ENCODE measurements at places on chromosomes 2 and 18.

DNA sequence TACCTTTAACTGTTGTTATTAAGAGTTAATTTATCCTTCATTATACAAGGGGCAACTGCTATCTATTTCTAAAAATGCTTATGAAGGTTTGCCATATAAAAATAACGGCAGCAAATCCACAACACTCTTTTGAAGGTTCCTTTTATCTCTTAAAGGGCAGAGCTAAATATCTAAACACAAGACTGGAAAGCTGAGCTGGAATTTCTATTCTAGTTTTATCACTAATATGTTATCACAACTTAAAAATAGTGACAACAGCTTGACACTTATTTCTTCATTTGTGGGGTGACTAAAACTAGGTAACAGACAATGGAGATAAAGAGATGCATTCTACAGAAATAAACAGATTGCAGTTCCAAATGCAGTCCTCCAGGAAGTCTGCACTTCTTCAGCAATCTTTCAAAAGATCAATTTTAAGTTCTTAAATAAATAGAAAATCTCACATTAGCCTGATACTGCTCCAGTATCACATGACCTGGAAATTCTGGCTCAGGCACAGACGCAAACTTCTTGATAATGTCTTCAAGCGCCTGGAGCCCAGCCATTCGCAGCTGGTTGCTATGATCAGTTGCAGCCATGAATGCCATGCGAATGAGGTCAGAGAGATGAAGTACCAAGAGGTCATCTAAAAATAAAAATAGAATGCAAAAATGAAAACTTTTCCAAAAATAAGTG lies 54.0 kb upstream of the STRN start:
- no peak for DNase-seq

GRCh38 chr2:67479261-67479660 lies 82.1 kb downstream of the ETAA1 start:
- DNase-seq = no peak

DNA sequence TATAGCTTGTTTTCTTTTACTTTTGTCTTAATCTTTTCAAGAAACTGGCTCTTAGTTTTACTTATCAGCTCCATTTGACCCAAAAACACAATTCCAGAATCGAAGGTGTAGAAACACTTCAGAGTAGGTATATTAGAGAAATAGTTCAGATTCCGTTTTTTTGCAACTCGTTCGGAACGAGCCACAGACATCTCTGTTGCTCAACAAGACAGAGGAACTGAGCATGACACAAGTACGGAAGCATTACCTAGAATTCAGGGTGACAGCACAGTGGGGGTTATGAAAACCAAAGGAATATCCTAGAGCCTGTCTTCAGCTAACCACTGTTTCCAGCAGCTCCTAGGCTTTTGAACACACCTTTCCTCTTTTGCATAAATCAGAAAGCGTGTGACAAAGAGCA lies 5.0 kb downstream of the HRH4 start:
- no peak for DNase-seq

DNA sequence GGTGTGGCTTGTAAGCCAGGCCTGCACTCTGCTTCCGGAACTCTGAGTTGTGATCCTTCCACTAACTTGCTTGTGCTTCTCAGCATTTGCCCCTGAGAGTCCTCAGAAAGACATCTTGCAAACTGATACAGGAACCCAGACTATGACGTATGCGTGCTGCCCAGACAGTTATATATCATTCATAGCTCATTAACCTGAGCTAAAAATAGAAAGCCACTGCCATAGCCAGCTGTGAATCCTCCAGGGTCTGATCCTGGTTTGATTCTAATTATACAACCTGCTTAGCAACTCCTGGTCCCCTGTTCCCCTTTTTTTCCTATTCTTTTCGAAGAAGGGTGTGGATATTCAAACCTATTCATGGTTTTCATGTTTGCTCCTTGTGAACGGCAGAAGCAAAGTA lies 63.7 kb downstream of the MARCHF4 start:
- no peak for DNase-seq

DNA sequence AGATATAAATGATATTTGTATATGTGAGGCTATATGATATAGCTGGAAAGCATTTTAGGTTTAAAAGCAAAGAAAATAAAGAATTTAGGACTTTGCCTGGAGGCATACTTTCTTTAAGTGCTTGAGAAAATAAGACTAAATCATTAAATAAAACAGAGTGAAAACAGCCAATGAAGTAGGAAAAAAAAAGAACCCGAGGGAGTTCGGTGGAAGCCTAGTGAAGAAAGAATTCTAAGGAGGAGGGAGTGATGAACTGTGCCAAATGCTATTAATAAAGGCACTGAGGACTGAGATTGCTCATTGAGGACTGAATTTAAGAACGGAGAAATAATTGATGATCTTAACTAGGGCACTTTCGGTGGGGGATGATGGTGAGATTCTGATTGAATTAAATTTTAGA lies 573.5 kb downstream of the DSC3 start:
- no peak for DNase-seq

DNA sequence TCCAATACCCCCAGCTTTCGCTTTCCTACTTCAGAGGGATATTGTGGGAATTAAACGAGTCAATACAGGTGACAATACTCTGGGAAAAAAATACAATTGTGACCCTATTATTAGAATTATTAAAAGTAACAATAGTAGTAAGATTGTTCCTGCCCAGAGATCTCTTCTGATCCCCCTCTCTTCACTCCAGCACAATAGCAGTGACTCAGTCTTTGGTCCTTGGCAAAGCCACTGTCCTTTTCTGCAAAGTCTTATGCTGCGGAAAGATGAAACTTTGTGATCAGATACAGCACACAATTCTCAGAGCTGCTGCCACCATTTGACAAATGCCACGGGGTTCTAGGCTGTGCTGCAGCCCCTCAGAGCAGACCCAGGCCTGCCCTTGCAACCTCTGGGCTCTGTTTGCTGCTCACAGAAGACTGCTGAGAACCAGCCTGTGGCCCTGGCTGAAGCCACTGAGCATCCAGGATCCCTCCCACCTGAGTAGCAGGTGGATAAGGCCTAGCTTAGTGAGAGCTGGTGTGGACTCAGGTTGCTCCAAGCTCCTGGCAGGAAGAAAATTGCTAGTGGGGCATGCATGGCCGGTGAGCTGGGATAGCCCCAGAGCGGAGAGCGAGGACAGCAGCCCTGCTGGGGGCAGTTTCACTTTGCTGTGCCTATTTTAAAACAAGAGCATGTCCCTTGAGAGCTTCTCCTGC lies 60.1 kb upstream of the ROCK2 start:
- no peak for DNase-seq

DNA sequence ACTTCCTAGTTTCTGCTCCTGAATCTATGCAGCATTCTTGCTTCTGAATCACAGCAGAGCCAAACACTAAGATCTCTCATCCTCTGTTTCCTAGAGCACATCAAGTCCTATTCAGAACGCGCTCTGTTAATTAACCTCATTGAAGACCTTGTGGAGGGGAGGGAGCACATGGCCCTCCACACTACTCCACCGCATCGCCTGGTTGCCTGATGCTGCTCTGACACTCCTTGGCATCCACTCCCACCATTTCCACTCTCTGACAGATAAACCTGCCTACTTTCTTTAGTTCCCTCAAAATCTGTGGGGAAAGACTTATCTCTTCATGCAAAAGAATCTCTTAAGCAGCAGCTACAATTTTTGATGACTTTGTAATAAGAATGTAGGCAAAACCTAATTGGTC lies 802.3 kb upstream of the GYPC start:
- no peak for DNase-seq

DNA sequence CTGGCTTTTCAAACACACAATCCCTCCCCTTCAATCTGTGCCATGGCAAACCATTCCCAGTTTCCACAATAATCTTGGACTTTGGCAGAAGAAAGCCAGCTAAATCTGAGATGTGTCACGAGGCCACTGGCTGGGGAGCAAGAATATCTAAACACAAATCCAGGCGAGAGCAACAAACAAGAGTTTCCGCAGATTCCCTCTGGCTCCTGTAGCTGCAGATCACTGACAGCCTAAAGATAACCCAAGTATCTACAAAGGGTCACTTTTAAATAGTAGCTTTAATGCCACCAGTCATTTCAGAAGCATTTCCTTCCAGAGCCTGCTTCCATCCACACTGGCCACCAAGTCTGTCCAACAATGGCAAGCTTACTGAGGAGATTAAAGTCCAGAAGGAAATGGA lies 86.9 kb downstream of the ACVR1 start:
- no peak for DNase-seq

Data from Calu3 (cell line).